ENCODE measurements at places on chromosomes 12 and 14.

GRCh38 chr12:93812626-93813025 is 135.5 kb downstream of the CRADD start:
- no peak for DNase-seq

DNA sequence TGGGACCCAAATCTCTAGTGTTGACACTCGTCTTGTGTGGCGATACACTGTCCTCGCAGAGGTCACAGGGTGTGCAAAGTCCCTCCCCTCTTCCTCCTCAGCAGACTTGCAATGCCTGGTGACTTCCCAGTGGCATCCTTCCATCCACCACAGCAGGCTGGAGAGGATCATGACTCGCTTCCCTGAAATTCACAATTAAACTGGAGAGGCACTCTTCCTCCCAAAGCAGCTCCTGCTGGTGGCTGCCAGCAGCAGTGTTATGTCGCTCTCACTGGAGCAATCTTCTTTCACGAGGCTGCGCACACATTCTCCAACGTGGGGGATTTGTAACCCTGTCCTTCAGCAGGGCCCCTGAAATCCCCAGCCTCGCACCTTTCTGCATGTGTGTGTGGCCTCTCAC is 145.2 kb upstream of the TMCC3 start:
- no peak for DNase-seq

DNA sequence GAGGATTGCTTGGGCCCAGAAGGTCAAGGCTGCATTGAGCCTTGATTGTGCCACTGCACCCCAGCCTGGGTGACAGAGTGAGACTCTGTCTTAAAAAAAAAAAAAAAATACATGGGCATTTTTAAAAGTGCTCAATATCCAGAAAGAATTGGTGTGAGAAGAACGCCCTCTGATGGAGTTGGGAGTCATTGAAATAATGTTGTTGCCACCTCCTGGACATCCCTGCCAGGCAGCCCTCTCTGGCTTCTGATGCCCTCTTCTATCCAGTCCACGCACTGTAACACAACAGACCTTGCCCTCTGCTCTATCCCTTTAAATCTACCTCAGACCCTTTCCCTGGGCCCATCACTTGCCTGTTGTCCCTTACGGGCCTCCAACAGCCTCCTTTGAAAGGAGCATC is 4.9 kb downstream of the PTGDR start:
- DNase-seq, result peak; percentile 85

DNA sequence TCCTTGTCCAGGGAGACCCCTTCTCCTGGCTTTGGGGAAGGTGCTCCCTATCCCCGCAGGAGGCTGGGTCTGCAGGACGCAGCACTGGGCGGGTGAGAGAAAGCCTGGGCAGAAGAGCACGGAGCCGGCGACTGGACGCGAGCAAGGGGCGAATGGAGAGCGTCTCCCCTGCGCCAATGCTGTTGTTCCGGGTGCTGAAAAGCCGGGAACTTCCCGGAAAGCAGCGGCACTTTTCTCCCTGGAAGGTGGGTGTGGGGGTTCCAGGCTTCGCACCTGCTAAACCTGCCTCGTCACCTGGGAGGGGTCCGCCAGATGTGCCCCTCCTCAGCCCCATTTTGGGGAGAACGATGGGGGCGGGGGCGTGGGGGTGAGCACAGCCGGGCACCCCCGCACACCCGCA is 417.1 kb upstream of the TMTC1 start:
- no peak for DNase-seq

- DNase-seq, result peak; percentile 15
Measured at GRCh38 chr12:96398424-96399119, 1.7 kb downstream of the CDK17 start.

- no peak for DNase-seq
Measured at GRCh38 chr14:92863286-92864080, 59.5 kb upstream of the CHGA start.

DNA sequence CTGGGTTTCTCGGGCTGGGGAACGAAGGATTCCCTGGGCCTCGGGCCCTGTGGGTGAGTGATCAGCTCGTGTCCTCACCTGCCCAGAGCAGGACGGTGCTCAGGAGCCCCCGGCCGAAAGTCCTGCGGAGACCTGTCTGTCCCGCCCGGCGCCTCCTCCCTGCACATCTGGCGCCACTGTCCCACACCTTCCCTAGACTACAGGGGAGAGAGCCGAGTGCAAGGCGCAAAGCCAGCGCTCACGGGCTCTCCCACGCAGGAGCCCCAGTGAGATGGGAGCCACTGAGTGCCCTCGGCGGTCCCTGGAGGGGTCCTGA is 13.1 kb upstream of the TEX22 start:
- DNase-seq, result no peak

DNA sequence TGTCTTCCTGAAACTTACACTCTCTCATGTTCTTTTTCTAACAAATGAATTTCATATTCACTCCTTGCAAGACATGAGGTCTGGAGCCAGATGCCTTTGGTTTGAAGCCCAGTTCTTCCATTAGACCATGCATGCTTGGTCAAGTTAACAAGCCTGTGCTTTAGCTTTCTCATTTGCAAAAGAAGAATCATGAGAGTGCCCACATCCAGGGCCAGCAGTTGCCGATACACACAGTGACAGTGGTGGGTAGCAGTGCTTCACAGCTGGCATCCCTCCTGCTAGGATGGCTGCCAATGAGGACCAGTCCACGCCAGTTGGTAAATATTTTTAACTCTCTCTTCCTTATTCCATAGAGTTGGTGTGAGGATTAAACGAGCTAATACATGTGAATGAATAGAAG is 163.1 kb downstream of the PHLDA1 start:
- no peak for DNase-seq

DNA sequence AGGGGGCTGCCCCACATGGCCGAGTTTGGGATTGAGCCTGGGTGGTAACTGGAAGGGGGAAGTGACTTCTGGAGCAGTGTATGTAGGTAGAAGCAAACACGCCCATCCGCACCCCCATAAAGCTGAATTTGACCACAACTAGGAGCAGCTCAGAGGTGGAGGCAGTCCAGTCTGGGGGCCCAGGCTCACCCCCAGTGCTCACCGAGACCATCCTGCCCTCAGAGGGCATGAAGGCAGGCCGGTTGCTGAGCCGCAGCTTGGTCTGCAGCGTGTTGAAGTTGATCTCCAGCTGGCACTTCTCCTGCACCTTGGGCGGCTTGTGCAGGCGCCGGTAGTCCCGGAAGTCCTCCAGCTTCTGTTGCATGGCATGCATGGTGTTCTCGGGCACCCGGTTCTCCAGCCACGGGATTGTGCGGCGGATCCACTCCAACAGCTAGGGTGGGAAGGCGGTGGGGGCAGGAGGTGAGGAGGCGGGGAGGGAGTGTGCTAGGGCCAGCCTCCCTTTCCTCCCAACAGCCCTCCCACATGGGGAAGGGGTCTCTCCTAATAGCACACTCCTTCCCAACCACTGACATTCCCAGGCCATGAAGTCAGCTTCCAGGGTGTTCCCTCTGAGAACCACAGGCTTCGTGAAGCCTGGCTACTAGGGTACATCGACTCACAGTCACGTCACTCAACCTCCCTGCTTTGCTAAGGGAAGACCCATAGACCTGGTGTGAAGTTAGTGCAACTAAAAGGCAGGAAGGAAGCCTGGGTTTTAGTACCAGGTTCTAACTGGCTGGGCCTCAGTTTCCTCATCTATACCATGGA is 87.0 kb downstream of the ACTN1 start:
- no peak for DNase-seq

GRCh38 chr14:60647081-60647836 is 2.0 kb downstream of the SIX1 start:
- no peak for DNase-seq

- no peak for DNase-seq
Measured at GRCh38 chr14:69358233-69358963, 39.7 kb downstream of the ERH start.

GRCh38 chr14:58488550-58488949 is 61.0 kb downstream of the KIAA0586 start:
- DNase-seq, result peak; percentile 73

DNA sequence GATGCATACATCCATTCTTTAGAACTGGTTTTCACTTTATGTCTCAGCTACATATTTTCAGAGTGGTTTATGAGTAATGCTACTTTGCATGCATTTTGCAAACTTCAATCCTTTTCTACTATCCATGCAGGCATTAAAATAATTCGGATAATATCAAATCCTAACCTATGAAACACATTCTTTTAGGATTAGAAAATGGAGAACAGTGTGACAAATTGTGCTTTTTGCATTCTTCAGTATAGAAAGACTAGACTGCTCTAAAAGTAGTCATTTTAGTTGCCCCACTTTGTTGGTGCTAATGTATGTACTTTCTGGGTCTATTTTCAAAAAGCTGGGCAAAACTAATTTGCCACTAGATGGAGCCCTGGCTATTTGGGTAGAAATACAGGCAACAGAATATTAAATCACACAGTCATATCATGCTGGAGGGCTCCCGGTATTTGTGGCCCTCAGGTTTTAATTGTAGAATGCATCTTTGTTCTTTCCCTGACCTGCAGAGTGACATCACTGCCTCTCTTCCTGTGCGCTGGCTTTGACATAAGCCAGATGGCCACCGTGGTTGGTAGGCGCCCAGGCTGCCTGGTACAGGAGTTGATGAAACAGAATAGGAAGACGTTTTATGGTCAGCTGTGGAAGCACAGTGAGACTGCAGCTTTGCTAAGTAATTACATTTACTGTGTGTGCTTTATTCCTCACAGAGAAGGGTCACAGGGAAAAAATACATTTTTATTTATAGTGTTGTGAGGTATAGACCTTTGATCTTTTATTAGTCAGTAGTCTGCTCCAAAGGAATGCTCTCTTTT is 28.1 kb downstream of the MSRB3 start:
- DNase-seq, result peak; percentile 78

GRCh38 chr12:94872671-94872970 is 130.9 kb downstream of the NDUFA12 start:
- DNase-seq, result no peak

- no peak for DNase-seq
Measured at GRCh38 chr14:104140463-104141331, 2.3 kb downstream of the KIF26A start.
